ENCODE measurements at places on chromosomes 1 and 21.

DNA sequence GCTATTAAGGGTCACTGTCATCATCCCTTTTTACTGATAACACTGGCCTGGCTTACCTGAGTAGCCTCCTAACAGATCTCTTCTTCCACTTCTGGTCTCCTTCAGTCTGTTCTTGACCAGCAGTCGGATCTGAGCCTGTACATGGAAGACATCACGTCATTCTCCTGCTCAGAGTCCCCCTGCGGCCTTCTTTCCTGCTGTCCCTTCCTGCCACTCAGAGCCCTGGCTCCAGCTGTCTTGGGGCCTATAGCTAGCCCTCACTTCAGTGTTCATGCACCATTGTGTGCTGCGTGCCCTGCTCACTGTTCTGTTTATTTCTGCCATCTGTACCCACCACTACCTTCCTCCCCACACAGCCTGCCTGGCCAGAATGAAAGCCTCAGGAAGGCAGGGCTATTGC, 8.4 kb downstream of the ADARB1 start:
- DNase-seq = no peak

- DNase-seq = no peak
These were observed 244.4 kb downstream of the KAZN start for GRCh38 chr1:14842891-14843290.

GRCh38 chr1:120176092-120176855, at the start of gene SEC22B:
SEC22B (minus strand) TSS chr1:120176520; CDS start chr1:120176381, 139 bp downstream.
- peak; percentile 95 for DNase-seq

GRCh38 chr1:10744654-10745238, 51.7 kb downstream of the CASZ1 start:
- DNase-seq = no peak

- peak; percentile 21 for DNase-seq
These were observed 25.5 kb upstream of the RBBP5 start for GRCh38 chr1:205147191-205147835.

GRCh38 chr1:237429252-237429651, 387.3 kb downstream of the RYR2 start:
- no peak for DNase-seq

DNA sequence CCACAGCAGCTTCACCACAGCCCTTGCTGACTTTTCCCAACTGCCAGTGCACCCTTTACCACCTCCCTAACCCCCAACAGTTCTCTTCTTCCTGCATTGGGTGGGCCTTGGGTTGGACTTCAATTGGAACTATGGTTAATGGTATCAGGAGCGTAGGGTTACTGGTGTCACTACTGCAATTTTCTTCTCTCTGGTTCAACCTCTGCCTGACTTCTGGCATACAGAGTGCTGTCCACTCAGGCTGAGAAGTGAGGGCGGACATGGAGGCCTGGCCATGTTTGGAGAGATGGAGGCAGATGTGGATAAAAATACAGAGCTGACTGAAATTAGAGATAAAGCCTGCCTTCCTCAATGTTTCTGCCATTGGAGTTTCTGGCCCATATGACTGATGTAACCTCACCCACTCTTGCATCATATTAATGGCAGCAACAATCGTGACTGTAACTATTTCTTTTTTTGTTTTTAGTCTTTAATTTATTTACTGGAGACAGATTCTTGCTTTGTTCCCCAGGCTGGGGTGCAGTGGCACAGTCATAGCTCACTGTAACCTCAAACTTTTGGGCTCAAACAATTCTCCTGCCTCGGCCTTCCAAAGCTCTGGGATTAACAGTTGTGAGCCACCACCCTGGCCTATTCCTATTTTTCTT, 87.8 kb downstream of the NAV1 start:
- DNase-seq = no peak

GRCh38 chr1:64934115-64934877, 32.1 kb downstream of the JAK1 start:
- peak; percentile 38 for DNase-seq

GRCh38 chr1:31409946-31410858, 2.8 kb upstream of the SERINC2 start:
- no peak for DNase-seq

DNA sequence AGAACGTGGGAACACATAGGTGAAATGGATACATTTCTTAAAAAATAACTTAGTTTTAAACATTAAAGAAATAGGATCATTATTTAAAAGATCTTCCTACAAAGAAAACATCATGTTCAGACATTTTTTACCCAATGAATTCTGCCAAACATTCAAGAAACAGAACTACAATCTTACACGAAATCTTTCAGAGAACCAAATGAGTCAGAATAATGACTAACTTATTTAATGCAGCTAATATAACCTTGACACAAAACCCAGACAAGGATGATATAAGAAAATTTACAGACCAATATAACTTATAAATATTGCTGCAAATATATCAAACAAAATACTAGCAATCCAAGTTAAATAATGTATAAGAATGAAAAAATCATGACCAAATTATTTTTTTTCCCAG, 220.1 kb upstream of the KCNK2 start:
- peak; percentile 79 for DNase-seq

- peak; percentile 30 for DNase-seq
These were observed 1.5 kb downstream of the ENSA start for GRCh38 chr1:150627826-150628410.

GRCh38 chr1:147758379-147759100, 1.9 kb downstream of the GJA5 start:
- DNase-seq = no peak

GRCh38 chr1:5522531-5523145, 469.6 kb downstream of the NPHP4 start:
- no peak for DNase-seq

DNA sequence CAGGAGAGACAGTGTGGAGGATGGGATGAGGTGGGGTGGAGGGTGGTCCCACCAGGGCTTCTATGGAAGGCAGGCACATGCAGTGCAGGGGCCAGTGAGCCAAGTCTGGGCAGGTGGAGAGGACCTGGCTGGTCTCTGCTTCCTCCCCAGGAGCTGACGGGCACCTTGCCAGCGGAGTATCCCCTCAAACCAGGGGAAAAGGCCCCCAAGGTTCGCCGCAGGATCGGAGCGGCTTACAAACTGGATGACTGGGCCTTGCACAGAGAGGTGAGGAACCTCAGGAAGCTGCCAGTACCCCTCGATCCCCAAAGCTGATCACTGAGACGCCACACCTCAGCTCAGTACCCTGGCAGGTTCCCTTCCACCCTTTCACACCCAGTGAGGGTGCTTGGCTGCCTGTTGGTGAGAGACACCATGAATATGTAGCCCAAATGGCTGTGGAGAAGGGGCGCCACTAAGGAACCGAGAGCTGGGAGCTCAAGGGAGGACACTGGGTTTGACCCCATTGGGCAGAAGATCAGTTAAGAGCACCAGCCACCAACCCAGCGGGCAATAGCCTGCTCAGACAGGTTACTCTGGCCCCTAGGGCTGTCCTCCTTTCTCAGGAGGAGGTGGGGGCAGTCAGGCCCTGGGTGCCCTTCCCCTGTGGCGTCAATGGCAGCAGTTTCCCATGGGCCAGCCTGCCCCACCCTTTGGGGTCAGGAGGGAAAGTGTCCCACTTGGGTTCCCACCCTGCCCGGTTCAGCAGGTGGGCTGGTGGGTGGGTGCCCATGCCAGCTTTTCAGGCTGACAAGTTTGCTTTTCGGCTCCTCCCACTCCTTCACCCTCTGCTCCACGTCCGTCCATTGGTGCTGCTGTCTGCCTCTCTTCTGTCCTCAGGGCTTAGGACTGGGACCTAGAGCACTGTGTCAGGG, 5.5 kb downstream of the INAVA start:
- no peak for DNase-seq

GRCh38 chr1:45862008-45862407, 58.6 kb downstream of the MAST2 start:
- DNase-seq = no peak

DNA sequence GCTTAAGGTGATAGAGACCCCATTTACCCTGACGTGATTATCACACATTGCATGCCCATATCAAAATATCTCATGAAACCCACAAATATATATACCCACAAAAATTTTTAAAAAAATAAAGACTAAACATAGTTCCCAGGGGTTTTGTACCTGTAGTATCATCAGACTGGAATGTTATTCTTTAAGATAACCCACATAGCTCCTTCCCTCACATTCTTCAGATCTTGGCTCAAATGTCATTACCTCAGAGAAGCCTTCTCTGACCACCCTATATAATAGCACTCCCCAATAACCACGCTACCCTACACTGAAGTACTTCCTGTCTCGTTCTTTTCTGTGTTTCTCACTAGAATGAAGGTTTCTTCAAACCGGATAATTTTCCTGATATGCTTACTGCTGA, 138.3 kb upstream of the SNX7 start:
- no peak for DNase-seq

GRCh38 chr1:44417351-44418021, 12.4 kb downstream of the RNF220 start:
- no peak for DNase-seq

DNA sequence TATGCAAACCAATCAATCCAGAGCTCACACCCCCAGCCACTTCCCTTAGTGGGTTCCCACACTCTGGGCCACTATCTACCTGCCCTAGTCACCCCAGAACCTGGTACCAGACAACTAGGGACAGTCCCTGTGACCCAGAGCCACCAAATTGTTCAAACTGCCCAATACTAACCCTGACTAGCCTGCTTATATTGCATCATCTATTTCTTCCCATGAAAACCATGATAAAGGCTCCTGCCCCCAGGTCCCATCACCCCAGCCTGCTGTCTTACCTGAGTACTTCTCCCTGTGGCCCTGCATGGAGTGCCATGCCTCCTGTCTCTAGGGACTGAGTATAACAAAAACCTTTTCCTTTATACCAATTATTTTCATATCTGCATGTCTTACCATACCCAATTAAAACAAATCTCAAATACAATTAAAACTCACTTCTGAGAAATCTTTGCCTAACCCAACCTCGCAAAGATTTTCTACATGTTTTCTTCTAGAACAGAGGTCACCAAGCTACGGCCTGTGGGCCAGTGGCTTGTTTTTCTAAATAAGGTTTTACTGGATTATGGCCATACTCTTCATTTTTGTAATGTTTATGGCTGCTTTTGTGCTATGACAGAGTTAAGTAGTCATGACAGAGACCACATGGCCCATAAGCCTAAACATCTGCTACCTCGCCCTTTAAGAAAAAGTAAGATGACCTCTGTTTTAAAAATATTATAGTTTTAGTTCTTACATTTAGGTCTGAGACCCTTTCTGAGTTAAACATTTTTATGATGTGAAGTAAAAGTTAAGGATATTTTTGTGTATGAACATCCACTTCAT, 31.0 kb upstream of the NID1 start:
- no peak for DNase-seq

GRCh38 chr1:243411472-243411871, 155.6 kb downstream of the SDCCAG8 start:
- no peak for DNase-seq

DNA sequence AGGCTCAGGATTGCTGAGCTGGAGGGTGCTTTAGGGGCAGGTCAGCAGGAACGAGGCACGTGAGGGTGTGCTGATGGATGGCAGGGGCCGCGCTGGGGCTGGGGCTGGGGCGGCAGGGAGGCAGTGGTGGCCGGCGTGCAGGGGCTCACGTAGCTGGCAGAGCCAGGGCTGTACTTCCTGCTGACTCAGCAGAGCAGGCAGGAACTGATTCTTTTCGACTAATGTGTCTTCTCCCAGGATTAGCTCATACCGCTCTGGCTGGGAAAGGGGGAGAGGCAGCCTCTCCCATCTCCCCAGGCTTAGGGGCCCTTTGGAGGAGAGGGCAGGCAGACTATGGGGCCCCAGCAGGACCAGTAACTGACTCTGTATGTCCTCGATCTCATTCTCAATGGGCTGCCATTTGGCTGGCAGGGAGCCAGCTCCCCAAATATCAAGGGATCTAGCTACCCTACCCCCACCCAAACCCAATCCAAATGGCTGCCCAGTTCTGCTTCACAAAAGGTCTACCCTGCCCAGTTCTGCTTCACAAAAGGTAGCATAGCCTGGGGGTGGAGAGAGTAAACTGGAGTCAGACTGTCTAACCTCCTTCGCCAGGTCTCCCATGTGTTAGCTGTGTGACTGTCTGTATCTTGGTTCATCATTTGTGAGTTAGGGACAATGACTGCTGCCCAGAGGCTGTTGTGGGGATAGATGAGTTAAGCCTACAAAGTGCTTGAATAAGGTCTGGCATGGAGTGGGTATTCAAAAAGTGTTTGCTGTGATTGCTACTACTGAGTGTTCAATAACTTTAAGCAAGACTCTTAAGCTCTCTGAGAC, 100.1 kb upstream of the SLC2A1 start:
- DNase-seq = peak; percentile 56

DNA sequence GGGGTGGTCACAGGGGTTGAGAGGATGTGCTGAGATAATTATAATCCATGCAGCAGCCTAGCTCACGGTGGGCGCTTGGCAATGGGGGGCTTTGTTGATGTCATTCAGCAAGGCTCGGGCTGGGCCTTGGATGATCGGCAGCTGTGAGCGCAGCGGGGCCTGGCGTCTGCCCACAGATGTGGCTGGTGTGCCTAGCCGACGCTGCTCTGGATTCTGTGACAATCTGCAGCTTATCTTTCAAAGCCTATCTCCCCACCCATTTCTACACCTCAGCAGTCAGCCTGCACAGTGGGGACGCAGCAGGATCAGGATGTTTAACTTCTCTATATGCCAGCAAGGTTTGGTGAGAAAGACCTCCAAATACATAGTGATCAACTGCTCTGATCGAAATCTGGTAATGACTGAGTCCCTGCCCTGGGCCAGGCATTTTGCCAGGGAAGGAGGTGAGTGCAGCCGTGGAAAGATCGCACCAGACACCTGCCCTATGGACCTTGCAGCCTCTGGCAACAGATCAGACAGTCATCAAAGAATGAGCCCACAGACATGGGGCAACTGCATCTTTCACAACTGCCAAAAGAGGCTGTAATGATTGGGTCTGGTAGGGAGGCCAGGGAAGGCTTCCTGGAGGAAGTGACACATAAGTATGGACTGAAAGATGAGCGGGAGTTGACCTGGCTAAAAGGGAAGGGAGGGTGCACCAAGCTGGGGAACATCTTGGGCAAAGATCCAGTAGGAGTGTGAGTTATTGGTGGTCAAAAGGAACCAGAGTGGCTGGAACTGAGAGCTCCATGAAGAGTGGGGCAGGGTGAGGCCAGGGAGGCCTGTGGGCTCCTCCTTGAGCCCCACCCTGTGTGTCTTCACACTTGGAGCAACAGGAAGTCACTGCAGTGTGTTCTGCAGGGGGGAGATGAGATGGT, 35.3 kb downstream of the EPHB2 start:
- DNase-seq = peak; percentile 84

- peak; percentile 36 for DNase-seq
These were observed 2.8 kb downstream of the TCEA3 start for GRCh38 chr1:23421753-23422240.

All from PC-3 (cell line).